ENCODE measurements at places on chromosomes 2 and 18.

GRCh38 chr2:157620956-157621355, 7.7 kb downstream of the ACVR1C start:
- DNase-seq, result no peak

- no peak for DNase-seq
These were observed 33.6 kb downstream of the FARP2 start for GRCh38 chr2:241389697-241390096.

DNA sequence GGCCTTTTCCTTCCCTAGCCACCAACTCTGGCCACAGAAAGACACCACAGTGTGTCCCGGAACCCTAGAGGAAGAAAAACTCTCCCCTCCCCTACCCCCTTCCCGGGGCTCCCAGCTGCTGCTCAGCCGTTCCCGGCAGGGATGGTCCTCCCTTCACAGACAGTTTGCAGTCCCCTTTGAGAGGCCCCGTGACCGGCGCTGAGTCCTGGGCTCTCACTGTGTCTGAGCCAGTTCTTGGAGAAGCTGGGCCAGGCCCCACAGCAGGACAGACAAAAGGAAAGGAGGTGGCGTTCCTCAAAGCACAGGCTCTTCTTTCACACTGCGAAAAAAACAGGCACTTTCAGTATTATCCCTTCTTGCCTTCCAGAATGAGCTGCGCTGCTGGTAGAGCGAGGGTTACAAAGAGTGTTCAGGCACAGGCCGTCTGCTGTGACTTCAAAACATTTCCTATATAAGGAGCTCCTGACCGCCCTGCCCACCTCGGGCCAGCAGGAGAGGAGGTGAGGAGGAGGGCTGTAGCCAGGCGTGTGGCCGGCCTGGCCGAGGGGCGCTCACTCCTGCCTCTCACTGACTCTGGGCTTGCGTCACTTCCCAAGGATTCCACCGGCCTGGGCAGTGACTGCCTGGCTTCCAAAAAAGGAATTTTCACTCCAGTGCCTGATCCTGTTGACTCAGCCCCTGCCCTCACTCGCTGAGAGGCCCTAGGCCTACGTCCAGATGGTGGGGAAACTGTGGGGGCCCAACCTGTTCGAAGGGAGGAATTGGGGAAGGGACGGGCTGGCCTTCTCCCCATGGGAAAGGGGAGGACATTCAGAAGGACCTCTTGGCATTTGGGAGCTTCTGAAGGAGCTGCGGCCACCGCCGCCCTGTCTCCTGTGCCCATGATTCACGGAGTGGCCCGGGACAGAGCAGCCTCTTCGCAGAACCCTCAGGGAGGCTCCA, 24.9 kb downstream of the CIDEA start:
- no peak for DNase-seq

DNA sequence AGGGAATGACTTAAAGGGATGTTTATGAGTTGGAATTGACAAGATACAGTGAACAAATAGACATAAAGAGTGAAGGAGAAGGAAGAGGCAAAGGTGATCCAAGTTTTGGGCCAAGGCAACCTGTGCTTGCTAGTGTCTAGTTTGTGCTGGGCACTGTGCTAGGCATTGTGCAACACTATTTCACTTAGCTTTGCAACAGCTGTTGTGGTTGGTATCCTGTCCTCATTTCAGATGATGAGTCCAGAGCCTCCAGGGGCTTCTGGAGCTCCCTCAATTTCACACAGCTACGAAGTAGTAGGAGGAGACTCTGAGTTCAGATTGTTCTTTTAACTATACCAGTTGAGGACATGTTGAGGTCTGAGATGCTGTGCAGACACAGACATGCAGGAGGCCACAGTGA, 18.1 kb upstream of the LOXHD1 start:
- DNase-seq, result no peak
